ENCODE measurements at places on chromosomes 1 and 21. TPM values are rescaled to one million over a fixed set of nuclear protein-coding genes. Genes with fewer than 3 reads are reported as not detected.

Gene LCE1B
- polyA plus RNA-seq = not detected

Gene PIGP
- polyA plus RNA-seq = 36.8 TPM

Gene TMPRSS3
- polyA plus RNA-seq = 5.6 TPM

Gene CLCA1
- 2,132 TPM for polyA plus RNA-seq

Gene SH3GLB1
- 62.7 TPM for polyA plus RNA-seq

Gene BRDT
- not detected for polyA plus RNA-seq

Gene ASH1L
- 30.1 TPM for polyA plus RNA-seq

Gene KIF17
- 1.2 TPM for polyA plus RNA-seq

Gene FNDC10
- polyA plus RNA-seq = 2.4 TPM

Gene GCSAML
- 0.07 TPM for polyA plus RNA-seq

Gene AMIGO1
- 2.0 TPM for polyA plus RNA-seq

Gene SASS6
- polyA plus RNA-seq = 5.8 TPM

Gene ZNF670
- 2.4 TPM for polyA plus RNA-seq

Gene PTPN22
- polyA plus RNA-seq = 3.6 TPM

Gene TAF1A
- 12.2 TPM for polyA plus RNA-seq

Gene BLACAT1
- polyA plus RNA-seq = 0.88 TPM

Gene MRPS21
- 55.3 TPM for polyA plus RNA-seq

Gene GBP7
- polyA plus RNA-seq = 0.10 TPM

Gene CR1
- 0.66 TPM for polyA plus RNA-seq

Gene CASQ2
- polyA plus RNA-seq = 1.8 TPM

Gene FCRL4
- polyA plus RNA-seq = 0.07 TPM

Gene GSTM5
- polyA plus RNA-seq = 7.2 TPM

Gene CD2
- 2.0 TPM for polyA plus RNA-seq

Gene C1orf185
- not detected for polyA plus RNA-seq

Gene AVPR1B
- polyA plus RNA-seq = 0.81 TPM

Gene LGR6
- polyA plus RNA-seq = 0.36 TPM

Gene RIMKLA
- 0.78 TPM for polyA plus RNA-seq

Gene KRTAP12-4
- polyA plus RNA-seq = not detected

Gene MNDA
- 3.6 TPM for polyA plus RNA-seq

Gene AADACL4
- polyA plus RNA-seq = not detected

Gene OLFML3
- polyA plus RNA-seq = 54.9 TPM

Gene CDC42
- 262 TPM for polyA plus RNA-seq

Gene ADARB1
- polyA plus RNA-seq = 12.1 TPM

Gene SYTL1
- 9.8 TPM for polyA plus RNA-seq

Gene SLC26A9
- 0.03 TPM for polyA plus RNA-seq

Gene HSPG2
- polyA plus RNA-seq = 70.4 TPM

Gene TMEM61
- polyA plus RNA-seq = 2.8 TPM
